ENCODE measurements at places on chromosomes 1 and 21.

DNA sequence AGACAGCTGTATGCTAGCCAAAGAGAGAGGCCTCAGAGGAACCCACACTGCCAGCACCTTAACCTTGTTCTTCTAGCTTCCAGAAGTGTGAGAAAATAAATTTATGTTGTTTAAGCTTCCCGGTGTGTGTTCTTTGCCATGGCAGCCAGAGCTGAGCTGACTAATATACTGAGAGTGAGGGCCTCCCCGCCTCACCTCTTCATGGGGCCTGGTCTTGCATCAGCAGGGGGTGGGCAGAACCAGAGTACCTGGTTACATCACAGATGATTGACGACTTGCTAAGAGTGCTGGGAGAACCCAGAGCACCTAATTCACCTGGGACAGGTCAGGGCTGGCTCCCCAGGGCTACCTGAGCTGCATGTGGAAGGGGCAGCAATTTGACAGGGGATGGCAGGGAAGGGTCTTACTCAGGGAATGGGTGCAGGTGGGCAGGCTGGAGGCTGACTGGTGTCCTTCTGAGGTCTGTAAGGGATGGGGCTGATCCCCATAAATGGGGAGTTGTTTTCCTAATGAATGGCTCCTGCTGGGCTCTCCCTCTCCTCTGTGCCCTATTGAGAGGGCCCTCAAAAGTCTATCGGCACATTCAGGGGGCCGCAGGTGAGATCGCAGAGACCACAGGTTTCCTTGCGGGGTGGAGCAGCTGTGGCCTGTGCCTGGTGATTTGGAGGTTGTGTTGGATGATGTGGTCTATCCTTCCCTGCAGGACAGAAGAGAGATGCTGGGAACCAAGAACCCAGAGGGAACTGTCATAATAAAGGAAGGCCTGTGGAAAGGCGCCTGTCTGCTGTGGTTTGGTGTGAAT lies 60.6 kb upstream of the ETV3 start:
- no peak for DNase-seq

GRCh38 chr1:112923959-112924349 lies 32.0 kb downstream of the SLC16A1 start:
- no peak for DNase-seq

DNA sequence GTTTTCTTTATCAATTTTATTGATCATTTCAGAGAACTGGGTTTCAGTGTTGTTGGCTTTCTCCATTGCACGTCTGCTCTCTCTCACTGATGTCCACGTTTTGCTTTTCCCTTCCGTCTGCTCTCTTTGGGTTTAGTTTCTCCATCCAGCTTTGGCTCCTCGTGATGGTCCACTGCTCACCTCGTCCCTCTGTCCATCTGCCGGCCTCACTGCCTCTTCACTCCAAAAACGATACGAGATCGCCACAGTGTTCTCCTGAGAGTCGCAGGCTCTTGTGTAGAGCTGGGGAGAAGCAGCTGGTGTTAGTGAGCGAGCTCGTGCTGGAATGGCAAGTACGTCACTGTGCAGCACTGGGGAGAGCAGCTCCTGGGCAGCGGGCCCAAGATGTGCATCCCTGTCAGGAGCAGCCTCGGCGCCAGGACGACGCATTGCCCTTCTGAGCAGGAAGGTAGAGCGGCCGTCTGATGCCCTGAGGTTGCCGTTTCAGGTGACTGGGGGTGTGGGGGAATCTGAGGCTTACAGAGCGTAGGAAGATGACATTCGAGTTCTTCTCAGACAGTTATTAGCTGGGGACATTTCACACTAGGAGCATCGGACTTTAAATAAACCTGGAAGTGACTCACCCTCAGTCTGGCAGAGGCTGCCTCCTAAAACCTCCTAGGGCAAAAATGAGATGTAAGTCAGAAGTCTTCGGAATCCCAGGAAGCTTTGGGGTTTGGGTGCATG lies 31.4 kb upstream of the PCBP3 start:
- DNase-seq, result no peak

- DNase-seq, result no peak
Measured at GRCh38 chr1:68745451-68745850, 248.6 kb upstream of the DEPDC1 start.

DNA sequence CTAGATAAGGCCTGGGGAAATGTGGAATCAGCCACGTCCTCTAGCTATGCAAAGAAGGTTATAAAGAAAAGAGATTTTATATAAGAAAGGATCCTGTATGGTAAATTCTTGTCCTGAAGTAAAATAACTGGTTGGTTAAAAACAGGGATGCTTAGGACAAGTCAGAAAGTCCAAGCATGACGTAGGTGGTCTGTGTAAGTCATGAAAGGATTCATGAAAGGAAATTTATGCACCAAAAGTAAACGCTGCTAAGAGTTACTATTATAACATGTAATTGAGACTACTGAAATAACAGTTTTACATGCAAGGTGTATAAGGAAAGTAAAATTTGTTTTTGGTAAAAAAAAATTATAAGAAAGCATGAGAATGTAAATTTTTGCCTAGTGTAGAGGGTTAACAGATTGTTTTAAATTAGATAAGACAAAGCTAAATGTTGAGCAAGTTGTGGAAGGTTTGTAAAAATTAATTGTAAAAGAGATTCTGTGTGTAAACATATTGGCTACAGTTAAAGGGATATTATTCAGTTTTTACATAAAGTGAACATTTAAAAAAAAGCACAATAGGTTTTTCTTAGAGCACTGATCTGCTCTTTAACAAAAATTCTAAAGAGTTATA lies 43.9 kb downstream of the PIGK start:
- no peak for DNase-seq

Data from stimulated activated CD4-positive, alpha-beta T cell treated with anti-CD3 and anti-CD28 coated beads, TNF-alpha, amount 100 ng/mL, for 48 hours (primary cell).